ENCODE measurements at places on chromosomes 6 and 20.
A peak's percentile ranks its signal among the peaks of the same experiment; 100 is the strongest.

DNA sequence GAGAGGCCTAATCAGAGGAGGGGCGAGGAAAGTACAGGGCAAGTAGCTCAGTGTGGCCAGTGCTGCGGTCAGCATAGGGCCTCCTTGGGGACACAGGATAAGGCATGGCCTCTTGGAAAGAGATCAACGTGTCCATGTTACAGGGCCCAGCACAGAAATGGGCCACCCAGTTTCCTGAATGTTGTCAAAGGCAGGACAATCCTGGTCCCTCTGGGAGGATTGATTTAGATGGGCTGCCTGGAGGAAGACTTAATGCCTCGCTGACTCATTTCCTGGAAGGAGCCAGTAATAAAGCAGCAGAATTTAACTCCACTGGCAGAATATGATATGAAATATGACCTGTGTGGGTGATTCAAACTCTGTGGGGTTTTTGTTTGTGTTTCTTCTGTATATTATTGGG is 16.6 kb downstream of the DDO start:
- DNase-seq = no peak

GRCh38 chr6:167588181-167588919 is 238.4 kb upstream of the AFDN start:
- DNase-seq = no peak

GRCh38 chr6:163339466-163339865 is 75.1 kb upstream of the QKI start:
- no peak for DNase-seq

DNA sequence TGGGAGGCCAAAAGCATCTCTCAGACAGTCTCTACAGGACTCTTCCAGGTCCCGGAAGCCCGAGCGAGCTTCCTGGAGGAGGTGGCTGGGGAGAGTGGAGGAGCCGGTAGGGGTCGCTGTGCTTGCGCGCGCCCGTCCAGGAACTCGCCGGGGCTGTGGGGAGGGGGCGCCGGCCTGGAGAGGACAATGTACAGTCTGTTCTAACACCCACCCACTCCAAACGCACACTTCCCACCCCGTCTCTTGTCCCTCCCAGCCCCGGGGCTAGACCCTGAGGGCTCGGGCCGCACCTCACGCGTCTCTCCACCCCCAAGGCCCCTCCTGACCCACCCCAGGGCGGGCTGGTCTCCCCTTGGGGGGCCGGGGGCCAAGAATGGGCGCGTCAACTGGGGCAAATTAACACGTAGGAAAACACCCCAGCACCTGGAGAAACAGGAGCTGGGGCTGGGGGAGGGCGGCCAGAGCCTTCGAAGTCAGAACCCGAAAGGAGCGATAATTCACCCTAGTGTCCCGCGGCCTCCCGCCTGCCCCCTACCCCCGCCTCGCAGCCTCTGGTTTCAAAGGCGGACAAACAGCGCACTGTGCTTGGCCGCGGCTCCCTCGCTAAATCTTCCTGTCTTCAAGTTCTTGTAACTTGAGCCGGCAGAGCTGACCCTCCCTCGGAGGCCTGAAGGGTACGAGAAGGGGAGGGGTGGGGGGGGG is 103.2 kb upstream of the FOXP4 start:
- DNase-seq = no peak

DNA sequence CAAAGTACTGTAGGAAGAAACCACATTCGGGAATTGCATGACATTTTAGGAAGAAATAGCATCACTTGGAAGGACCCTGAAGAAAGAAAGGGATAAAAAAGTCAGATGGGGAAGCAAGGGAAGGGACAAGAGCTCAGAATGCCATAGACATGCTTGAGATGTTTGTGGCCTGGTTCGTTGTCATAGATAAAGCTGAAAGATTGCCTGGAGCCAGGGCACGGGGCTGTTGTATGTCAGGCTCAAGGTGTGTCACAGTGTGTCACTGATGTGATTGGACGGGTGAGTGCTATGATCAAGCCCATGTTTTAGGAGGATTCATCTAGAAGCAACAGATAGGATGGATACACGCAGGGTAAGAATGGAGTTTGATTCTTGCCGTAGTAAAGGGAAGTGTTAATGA is 216.2 kb upstream of the SOX4 start:
- DNase-seq = no peak

DNA sequence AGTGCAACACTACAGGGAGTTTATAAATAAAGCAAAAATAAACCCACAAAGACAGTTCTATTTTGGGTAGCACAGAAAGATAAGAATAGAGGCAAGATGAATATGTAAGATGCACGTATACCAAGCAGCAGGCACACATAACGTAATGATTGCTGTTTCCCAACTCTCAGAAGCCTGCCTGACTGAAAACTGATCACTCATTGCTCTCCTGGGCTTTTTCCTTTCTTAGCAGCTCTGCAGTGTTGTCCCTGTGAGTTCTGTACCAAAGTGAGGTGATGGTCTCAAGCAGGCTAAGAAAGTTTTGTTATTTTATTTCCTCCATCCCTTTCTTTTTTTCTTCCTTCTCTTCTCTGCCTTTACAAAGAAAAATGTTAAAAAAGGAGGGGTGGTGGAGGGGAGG is 522.0 kb upstream of the MAN1A1 start:
- no peak for DNase-seq

DNA sequence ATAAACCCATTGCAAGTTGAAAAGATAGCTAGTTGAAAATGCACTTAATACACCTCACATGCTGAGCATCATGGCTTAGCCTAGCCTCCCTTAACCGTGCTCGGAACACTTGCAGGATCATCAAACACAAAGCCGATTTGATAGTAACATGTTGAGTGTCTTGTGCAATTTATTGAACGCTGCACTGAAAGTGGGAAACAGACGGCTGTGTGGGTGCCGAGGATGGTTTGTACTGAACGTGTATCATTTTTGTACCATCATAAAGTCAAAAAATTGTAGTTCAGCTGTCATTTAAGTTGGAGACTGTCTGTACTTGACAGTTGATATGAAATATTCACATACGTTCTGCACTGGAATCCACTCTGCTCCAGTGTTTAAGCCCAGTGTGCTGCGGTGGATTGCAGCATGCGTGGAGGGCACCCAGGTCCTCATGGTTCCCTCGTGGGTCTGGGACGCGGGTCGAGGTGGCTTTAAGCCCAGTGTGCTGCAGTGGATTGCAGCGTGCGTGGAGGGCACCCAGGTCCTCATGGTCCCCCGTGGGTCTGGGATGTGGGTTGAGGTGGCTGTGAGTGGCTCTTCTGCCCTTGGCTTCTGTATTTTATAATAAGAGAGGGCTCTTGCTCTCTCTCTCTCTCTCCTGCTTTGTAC is 77.0 kb downstream of the CDH4 start:
- no peak for DNase-seq

DNA sequence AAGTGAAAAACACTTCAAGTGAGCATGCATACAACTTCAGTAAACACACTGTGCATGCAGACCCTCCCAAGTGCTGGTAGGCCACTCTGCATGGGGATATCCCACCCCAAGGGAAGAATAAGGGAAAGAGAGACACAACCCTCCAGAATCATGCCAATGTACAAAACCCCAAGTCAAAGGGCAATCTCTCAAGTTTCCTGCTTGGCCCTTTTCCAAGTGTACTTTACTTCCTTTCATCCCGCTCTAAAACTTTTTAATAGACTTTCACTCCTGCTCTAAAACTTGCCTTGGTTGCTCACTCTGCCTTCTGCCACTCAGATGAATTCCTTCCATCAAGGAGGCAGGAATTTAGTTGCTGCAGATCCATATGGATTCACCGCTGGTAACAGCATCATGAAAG is 205.7 kb upstream of the PROKR2 start:
- DNase-seq = no peak

- DNase-seq = no peak
Observed at GRCh38 chr20:52895235-52895634, 76.9 kb upstream of the TSHZ2 start.

- DNase-seq = no peak
Observed at GRCh38 chr6:115551527-115551926, 509.2 kb downstream of the FRK start.

DNA sequence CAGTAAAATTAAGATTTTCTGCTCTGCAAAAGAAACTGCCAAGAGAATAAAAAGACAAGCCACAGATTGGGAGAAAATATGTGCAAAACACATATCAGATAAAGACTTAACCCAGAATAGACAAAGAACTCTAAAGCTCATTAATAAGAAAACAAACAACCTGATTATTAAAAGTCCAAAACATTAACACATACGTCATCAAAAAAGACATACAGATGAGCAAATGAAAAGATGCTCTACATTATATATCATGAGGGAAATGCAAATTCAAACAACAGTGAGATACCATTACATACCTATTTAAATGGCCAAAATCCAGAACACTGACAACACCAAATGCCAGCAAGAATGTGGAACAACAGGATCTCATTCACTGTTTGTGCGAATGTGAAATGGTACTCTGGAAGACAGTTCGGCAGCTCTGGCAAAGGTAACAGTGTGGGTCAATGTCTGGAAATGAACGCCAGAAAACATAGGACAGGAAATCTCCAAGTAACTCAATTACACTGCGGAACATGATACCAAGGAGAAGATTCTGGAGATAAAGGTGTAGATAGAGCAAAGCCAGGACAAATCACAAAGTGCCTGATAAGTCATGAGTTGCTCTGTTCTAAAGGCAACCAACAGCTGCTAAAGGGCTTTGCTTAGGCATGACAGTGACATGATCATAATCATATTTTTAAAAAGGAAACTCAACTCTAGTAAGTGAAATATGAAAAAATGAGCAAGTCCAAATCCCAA is 96.8 kb downstream of the PDE10A start:
- no peak for DNase-seq

DNA sequence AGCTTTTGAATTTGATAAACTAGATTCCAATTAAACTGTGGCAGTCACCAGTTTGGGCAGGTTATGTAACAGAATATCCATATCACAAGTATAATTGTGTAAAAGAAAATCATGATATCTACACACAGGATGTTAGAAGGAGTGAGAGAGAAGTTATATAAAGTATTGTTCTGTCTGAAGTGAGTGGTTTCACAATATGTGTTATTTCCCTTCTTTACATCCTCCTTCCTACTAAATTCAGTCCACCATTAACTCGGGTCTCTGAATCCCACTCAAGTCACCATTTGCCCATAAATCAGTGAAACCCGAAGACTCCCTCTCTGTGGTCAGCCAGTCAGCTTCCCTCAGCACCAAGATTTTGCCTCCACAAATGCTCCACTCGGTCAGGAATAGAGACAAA is 796 bp downstream of the HLA-DQB1 start:
- DNase-seq = no peak

DNA sequence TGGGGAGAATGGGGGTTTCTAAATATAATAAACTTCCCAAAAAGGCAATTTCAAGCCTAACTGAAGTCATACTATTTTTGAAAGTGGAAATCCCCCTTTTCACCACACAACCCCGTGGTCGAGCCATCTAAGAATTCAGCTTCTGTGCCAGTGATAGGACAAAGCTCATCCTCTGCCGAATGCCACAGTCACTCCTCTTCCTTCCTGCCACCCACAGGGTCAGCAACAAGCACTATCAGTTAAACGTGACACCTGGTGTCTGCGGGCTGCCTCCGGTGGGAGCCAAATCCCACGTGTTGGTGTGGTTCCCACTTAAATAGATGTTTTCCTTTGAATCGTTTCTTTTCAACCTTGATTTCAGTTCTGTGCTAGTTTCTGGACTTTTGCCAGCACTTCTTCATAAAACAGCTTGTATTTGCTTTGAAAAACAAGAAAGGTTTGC is 60.7 kb downstream of the TNFAIP3 start:
- peak; percentile 49 for DNase-seq

DNA sequence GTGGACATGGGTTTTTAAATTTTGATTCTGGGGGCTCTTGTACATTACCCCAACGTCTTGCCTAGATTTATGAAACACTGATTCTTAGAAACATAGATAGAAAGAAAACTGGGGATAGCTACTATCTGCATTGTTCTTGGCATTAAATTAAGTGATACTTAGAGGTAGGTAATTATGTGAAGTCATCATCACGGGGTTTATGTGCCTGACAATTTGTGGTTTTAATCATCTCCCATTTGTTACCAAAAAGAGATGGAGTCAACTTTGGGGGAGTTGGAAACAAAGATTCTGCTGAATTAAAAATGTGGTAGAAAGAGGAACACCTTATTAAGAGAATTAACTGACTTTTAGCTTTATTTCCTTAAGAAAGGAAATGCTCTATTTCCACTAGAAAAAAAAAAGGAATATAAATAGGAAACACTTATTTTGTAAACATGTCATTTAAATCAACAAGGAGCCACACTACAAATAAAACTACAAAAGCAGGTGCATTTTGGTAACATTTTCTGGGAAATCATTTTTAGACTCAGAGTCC is 5.6 kb downstream of the TNFAIP3 start:
- DNase-seq = no peak

DNA sequence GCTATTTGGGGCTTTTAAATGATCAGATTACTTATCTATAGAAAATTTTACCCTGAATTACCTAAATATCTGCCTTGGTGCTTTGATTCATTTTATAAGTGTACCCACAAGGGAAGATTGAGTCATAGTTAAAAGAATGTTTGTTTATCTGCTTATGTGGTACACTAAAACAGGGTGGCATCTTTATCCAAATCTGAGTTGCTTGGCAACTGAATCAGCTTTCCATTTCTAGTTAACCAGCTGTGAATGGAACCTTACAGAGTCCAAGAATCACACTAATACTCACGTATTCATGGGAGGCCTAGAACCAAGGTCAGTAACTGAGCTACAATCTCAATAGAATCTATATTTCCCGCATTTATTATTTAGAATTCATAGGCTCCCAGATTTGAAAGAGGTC is 44.0 kb upstream of the CAP2 start:
- DNase-seq = no peak

DNA sequence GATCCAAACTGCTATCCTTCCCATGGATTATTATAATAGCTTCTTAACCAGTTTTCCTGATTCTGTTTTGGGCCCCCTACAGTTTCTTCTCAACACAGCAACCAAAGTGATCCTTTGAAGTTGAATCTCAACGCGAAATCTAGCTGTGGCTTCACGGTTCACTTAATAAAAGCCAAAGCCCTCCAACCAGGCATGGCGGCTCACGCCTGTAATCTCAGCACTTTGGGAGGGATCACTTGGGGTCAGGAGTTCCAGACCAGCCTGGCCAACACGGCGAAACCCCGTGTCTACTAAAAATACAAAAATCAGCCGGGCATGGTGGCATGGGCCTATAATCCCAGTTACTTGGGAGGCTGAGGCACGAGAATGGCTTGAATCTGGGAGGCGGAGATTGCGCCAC is 3.3 kb downstream of the RMND1 start:
- DNase-seq = no peak

GRCh38 chr20:57435498-57436222 is 44.5 kb downstream of the RBM38 start:
- DNase-seq = peak; percentile 15

DNA sequence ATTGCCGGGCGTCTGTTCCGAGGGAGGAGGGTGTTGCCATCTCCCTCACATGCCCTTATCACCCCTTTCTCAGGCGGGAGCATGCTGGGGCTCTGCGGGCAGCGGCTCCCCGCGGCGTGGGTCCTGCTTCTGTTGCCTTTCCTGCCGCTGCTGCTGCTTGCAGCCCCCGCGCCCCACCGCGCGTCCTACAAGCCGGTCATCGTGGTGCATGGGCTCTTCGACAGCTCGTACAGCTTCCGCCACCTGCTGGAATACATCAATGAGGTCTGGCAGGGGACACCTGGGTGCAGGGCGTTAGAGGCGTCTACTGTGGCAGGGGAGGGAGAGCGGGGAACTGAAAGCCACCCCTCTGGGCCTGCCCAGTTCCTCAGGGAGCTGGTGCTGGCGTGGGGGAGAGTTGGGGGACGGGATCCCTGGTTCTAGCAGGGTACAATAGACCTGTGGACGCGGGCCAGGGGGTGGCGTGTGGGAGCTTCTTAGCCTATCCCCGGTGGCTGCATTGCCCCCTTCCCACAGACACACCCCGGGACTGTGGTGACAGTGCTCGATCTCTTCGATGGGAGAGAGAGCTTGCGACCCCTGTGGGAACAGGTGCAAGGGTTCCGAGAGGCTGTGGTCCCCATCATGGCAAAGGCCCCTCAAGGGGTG is 697 bp downstream of the PPT2 start:
- peak; percentile 25 for DNase-seq
